ENCODE measurements at places on chromosomes 7 and 10.

- no peak for DNase-seq
These were observed 771.4 kb downstream of the LRMDA start for GRCh38 chr10:76202777-76203176.

GRCh38 chr7:28605427-28606085 lies 193.2 kb downstream of the CREB5 start:
- no peak for DNase-seq

GRCh38 chr10:49300140-49300974 lies 1.4 kb downstream of the C10orf71 start:
- no peak for DNase-seq

DNA sequence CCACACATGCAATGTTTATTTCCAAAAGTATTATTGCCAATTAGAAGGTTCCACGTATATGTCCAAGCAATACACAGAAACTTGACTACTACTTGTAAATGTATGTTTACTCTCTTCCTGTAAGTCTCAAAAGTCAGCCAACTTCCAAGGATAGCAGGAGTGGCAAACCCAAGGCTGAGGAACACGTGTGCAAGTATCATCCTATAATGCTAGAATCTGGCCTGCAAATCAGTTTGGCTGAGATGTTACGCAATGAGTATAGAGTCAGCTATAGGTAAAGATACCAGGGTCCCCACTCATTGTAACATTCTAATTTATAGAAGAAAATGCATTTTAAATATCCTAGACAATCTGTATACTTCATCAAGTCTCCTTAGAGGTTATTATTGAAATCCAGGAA lies 34.7 kb downstream of the CYTH3 start:
- DNase-seq: no peak

DNA sequence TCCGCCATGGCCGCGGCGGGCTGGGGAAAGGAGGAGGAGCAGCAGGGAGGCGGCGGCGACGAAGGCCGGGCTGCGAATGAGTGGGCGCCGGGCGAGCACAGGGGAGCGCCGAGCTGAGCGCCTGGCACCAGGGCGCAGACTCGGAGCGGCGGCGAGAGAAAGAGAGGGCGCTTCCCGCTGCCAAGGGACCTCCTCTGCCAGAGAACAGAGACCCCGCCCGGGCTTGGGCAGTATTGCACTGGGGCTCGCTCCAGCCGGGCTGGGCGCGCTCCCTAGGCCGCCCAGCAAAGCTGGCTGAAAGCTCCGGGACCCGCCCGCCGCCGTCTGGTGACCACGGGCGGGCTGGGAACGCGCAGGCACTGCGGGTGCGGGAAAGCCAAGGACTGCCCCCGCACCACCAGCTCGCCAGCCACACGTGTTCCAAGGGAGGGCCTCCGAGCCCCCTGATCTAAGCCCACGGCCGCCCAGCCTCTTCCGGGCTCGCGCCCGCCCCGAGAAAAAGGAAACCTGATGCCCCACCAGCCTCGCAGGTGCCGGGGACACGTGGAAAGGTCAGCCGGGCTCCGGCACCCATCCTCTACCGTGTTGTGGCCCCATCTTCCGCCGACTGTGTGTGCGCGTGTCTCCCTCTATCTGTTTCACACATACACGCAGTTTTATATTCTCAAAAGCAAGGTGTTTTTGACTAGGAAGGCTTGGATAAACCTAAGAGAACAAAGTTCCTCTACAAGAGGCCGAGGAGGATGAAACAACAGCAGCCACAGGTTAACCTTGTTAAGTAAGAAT lies at the start of gene CCDC6:
Gene CCDC6, minus strand, starts transcription at position 140 of the 786 bp plus-strand sequence. Its CDS starts 132 bp downstream, at position 8.
- peak; percentile 92 for DNase-seq

GRCh38 chr7:106858618-106859532 lies 6.2 kb upstream of the PIK3CG start:
- DNase-seq: no peak

GRCh38 chr10:13347500-13348156 lies 465 bp downstream of the SEPHS1 start:
- DNase-seq: peak; percentile 52

DNA sequence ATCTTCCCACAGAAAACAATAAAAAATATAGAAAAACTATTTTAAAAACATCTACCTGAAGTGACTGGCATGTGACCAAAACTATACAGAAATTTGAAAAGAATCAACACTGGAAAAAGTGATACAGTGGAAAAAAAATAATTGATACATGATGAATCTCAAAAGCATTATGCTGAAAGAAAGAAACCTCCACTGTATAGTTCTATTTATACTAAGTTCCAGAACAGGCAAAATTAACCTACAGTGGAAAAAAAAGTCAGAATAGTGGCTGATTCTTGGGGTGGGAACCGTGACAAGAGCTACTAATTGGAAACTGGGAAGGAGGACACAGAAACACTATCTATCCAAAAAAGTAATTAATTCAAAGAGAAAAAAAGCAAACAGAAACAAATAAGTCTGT lies 14.9 kb downstream of the RTKN2 start:
- no peak for DNase-seq

- no peak for DNase-seq
These were observed 384 bp downstream of the DCLRE1C start for GRCh38 chr10:14953424-14954000.

- DNase-seq: no peak
These were observed 352.6 kb downstream of the GPR37 start for GRCh38 chr7:124413029-124413428.

GRCh38 chr10:100715445-100716385 lies 29.7 kb upstream of the PAX2 start:
- DNase-seq: no peak

DNA sequence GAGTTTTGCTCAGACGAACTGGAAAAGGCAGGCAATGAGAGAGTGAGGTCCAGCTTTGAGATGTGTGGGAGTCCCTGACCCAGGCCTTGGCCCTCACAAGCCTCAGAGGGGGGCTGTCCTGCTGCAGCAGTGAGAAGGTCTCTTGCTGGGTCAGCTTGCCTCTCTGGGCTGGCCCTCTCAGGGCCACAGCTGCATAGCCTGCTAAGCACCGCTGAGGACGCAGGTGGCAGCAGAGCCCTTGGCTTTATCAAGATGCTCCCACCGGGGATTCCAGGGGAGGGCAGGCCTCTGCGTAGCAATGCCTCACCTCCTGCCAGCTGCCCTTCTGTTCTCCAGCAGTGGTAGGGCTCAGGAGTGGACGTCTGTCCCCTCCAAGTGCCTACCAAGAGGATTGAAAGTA lies 128.7 kb downstream of the COBL start:
- no peak for DNase-seq

GRCh38 chr7:112937651-112938415 lies 147.6 kb upstream of the TMEM168 start:
- DNase-seq: no peak

DNA sequence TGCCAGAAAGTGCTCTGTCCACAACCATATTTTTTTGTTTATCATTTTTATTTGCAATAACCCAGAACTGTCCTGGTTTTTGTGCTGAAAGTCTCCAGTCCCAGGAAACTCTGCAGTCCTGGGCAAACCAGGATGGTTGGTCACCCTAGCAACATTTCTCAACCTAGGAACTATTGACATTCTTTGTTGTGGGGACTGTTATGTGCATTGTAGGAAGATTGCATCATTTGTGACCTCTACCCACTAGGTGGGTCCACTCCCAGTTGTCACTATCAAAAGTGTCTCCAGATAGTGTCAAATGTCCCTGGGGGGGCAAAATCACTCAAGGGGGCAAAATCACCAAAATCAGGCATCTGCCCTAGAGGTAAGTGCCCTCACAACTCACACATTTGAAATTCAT lies 14.0 kb upstream of the SRI start:
- no peak for DNase-seq

DNA sequence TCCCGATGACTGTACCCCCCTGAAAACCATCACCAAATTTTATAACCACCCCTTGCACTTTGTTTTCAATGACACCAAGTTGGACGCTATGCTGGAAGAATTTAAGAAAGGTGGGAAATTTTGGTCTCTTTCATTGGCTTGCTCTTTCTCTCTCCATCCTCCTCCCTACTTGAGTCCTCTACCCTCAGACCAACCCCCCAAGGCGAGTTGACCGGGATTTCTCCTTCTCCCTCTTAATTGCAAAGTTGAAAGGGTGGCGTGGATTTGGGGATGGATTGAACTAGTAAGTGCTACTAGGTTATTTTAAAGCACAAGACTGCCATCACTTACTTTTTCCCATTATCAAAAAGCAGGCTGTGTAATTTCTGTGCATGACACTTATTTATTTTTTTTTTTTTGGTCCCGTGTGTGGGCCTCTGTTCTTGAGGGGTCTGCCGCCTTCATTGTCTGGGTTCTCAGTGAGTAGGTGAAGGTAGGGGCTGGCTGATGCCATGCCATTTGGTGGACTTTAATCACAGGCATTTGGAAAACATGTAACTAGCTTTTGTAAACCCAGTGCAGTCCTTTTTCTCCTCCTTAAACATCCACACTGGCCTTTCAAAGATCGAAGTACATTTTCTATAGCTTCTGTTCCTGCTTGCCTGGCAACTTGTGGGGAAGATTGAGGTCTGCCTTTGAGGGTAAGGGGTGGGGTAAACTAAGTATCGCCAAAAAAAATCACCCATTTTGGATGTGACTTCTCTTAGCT lies 2.1 kb downstream of the CNNM2 start:
- no peak for DNase-seq

DNA sequence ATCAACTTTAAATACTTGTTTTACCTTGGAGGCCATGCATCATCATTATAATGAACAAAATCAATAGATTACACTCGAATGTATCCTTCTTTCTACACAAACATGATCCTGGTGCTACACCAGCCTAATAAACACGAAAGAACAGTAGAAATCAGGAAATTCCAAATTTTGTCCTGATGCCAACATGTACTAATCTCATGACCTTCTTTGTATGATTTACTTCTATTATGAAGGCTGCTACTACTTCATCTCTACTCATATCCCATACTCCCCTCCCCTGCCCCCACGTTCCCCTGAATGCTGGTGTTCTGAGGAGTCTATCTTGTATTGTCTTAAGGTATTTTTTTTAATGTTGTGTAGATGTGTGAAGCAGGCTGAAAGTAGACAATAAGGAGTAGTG lies 315.0 kb downstream of the CACNA2D1 start:
- no peak for DNase-seq

- no peak for DNase-seq
These were observed 23.0 kb upstream of the MSS51 start for GRCh38 chr10:73456187-73456890.

DNA sequence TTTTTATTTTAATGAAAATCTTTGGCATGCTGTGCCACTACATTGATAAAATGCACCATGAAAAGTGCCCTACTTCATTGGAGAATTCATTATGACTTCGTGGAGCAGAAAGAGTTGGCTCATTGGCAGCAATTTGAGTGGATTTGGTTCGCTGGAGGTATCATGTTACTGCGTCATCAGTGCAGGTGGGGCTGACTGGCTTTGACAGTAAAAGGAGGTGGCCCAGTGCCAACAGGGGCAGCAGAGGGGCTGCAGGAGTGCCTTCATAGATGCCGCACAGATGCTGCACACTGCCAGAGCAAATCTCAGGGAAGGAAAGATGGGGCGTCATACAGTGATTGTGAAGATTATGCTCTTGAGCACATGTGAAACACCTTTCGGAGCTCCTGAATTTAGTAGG lies 22.2 kb downstream of the FZD1 start:
- no peak for DNase-seq

GRCh38 chr10:131703541-131703940 lies 197.3 kb upstream of the PPP2R2D start:
- DNase-seq: no peak

- DNase-seq: no peak
These were observed 266.0 kb downstream of the MAD1L1 start for GRCh38 chr7:1966631-1967200.

DNA sequence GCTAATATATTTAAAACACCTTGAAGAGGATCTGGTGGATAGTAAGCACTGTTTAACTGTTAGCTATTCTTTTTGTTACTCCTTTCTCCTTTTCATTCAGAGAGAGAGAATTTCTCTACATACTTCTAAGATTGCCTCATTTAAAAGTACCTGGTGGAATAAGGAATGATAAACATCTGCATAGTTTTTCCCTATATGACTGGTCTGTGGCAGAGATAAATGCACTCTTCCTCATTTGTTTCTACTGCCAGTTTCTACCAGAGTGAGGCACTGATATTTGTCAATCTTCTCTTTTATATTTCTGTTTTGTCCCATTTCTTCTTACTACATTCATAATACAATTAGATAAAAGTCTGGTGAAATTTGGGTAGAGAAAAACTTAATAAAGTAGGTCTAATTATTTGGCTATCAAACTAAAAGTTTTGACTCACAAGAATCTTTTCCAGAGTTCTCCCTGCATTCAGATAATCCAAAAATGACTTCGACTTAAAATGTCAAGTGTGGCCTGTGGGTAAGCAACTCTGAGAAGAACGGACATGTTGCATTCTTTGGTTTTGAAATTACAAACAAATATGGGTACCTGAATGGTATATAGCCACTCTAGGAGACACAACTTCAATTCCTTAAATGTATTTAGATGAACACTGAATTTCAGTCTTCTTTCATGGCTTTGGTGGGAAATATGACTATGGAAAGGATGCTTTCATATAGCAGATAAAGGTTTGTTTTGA lies 38.8 kb downstream of the RNLS start:
- DNase-seq: no peak

GRCh38 chr7:110733221-110733620 lies 357.7 kb upstream of the LRRN3 start:
- DNase-seq: no peak
